ENCODE measurements at places on chromosomes 2 and 18.

- DNase-seq: no peak
These were observed 8.4 kb upstream of the POU3F3 start for GRCh38 chr2:104845552-104845931.

DNA sequence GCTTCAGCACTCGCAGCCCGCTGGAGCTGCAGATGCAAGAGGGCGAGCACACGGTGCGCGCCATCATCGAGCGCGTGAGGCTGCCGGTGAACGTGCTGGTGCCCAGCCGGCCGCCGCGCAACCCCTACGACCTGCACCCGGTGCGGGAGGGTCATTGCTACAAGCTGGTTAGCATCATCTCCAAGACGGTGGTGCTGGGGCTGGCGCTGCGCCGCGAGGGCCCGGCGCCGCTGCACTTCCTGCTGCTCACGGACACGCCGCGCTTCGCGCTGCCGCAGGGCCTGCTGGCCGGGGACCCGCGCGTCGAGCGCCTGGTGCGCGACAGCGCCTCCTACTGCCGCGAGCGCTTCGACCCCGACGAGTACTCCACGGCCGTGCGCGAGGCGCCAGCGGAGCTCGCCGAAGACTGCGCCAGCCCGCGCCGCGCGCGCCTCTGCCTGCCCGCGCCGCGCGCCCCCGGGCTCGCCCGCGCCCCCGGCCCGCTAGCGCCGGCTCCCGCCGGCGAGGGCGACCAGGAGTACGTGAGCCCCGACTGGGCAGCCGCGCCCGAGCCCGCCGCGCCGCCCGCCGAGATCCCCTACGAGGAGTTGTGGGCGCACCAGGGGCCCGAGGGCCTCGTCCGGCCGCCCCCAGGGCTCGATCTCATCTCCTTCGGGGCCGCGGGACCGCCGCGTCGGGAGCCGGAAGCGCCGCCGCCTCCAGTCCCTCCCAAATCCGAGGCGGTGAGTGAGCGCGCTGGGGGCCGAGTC, 11.8 kb downstream of the GAREM2 start:
- DNase-seq: peak; percentile 93

GRCh38 chr2:225452677-225453076, 53.2 kb downstream of the NYAP2 start:
- no peak for DNase-seq

DNA sequence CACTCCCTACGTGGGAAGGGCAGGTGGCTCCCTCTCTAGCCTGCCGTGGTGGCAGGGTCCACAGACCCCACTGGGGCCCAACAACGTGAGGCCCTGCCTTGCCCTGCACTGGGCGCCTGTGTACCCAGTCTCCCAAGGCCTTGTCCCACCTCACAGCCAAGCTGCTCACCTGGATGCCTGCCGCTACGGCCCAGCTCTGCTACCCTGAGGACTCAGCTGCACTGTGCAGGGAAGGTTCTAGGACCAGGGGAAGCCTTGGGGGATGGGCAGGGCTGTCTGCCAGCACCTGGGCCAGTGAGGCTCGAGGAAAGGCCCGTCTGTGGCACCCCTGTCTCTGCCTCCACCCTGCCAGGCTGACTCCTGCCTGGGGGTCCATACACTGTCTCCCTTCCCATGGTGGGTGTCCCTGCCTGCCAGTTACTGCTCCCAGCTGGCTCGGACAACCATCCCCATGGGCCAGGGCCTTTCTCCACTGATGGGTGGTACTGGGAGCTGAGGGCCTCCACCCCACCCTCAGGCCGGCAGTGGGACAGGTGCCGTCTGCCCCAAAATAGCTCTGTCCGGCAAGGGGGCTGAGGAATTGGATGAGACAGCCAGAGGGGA, 33.2 kb downstream of the HS6ST1 start:
- DNase-seq: no peak

All from hepatocyte (in vitro differentiated cells).